ENCODE measurements at places on chromosomes 5 and 9. TPM values are rescaled to one million over a fixed set of nuclear protein-coding genes. Genes with fewer than 3 reads are reported as not detected.

NR6A1 gene
- total RNA-seq, result 0.26 TPM

HTR4 gene
- total RNA-seq, result not detected

SAXO1 gene
- total RNA-seq, result 0.09 TPM

CACNA1B gene
- under 0.01 TPM for total RNA-seq

CORO2A gene
- under 0.01 TPM for total RNA-seq

RAD50 gene
- total RNA-seq, result 33.7 TPM

FRRS1L gene
- 0.16 TPM for total RNA-seq

PFN3 gene
- not detected for total RNA-seq

PRSS3 gene
- 47.3 TPM for total RNA-seq

FBP2 gene
- total RNA-seq, result not detected

SLC34A3 gene
- not detected for total RNA-seq

PCDHGB4 gene
- total RNA-seq, result 26.7 TPM

NOP16 gene
- total RNA-seq, result 7.7 TPM

TPPP gene
- total RNA-seq, result under 0.01 TPM

SPINK13 gene
- not detected for total RNA-seq

RIC1 gene
- total RNA-seq, result 29.6 TPM

CCL19 gene
- not detected for total RNA-seq

F12 gene
- total RNA-seq, result 0.63 TPM

PCDHGB7 gene
- 5.2 TPM for total RNA-seq

ANKRD20A1 gene
- total RNA-seq, result 0.16 TPM

POU5F2 gene
- total RNA-seq, result 0.43 TPM
